ENCODE measurements at places on chromosomes 12 and 14. TPM values are rescaled to one million over a fixed set of nuclear protein-coding genes. Genes with fewer than 3 reads are reported as not detected.

The NOVA1 gene
- total RNA-seq, result 0.39 TPM

The TCL1A gene
- total RNA-seq, result 0.28 TPM

The KCNH3 gene
- total RNA-seq, result 5.4 TPM

The ZNF26 gene
- 25.5 TPM for total RNA-seq

The CPNE6 gene
- not detected for total RNA-seq

- H3K27ac ChIP-seq, result no peak overlapping the region
- no peaks in the 10 kb centered on the region for H3K4me1 ChIP-seq
- no peak for DNase-seq
- H3K36me3 ChIP-seq, result no peaks in the 10 kb centered on the region
Observed at GRCh38 chr14:86057018-86057667, 527.2 kb downstream of the FLRT2 start.

DNA sequence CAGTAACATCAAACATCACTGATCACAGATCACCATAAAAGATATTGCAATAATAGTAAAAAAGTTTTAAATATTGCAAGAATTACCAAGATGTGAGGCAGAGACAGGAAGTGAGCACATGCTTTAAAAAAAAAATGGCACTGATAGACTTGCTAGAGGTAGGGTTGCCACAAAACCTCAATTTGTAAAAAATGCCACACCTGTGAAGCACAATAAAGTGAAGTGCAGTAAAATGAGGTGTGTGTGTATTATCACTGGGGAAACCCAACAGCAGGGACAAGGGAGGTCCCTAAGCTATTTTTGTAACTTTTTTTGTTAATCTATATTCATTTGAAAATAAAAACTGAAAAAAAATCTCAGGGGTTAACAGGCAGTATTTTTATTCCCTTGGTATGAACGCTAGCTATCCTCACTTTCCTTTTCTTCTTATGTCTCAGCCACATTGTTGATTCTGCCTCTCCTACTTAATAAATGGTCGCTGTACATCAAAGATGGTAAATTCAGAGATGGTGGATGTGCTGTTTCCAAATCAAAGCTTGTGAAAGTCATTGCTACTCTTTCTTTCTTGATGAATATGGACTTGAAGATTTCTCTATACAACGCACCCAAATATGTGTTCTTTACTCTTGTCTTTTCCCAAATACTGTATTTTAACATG lies 14.0 kb upstream of the KLRD1 start:
- H3K36me3 ChIP-seq, result peaks cover 15% of the 10 kb centered on the region
- DNase-seq, result no peak
- H3K4me1 ChIP-seq, result peaks cover 36% of the 10 kb centered on the region
- H3K4me3 ChIP-seq, result peak overlapping the region; percentile 70
- peak overlapping the region; percentile 86 for H3K27ac ChIP-seq

DNA sequence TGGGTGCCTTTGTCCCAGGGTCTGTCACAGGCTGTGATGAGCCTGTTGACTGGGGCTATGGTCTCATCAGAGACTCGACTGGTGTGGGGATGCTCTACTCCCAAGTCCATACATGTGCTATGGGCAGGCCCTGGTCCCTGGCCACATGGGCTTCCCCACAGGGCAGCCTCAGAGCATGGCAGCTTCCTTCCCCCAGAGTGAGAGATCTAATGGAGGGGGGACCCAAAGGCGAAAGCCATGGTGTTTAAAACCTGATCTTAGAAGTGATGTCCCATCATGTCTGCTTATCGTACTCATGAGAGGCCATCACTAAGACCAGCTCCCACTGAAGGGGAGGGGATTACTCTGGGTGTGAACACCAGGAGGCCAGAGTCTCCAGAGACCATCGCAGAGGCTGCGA lies 279.0 kb upstream of the RTL1 start:
- H3K36me3 ChIP-seq, result no peaks in the 10 kb centered on the region
- peaks cover 3% of the 10 kb centered on the region for H3K27me3 ChIP-seq
- no peak for DNase-seq
- H3K27ac ChIP-seq, result no peak overlapping the region

DNA sequence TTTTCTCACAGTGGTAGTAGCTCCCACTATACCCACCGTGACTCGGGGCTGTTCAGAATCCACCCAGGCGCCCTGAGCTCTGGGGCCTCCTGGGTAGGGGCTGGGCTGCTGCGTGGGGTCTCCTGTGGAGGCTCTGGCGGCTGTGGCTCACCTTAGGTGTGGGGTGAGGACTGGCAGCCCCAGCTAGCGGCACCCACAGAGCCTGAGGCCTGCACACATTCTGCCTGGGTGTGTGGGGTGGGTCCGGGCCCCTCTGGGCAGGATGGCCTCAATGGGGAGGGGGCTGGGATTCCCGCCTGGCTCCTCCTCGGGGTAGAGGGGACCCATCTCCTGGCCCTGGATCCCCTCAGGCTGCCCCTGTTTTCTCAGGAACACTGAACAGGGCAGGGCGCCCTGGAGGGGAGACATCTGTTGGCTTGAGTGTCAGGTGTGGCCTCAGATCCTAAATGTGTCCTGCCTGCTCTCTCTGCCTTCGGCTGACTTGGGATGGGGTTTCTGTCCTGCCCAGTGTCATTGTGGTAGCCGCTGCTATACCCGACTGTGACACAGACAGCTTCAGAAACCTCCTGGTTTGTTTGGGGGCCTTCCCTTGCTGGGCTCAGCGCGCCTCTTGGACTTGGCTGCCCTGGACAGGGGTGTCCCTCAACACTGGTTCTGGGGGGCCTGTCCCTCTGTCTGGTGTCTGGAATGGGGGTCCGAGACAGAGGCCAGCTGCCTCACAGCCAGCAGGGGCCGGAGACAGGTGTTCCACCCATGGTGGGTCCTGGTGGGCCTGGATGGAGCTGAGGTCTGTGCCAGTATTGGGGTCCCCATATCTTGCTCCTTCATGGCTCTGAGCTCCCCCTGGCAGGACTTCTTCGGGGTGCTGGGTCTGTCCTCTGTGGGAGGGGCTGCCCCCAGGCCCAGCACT lies 354.9 kb downstream of the TMEM121 start:
- DNase-seq, result peak; percentile 29
- H3K4me3 ChIP-seq, result no peak overlapping the region
- H3K4me1 ChIP-seq, result peaks cover 4% of the 10 kb centered on the region
- H3K27me3 ChIP-seq, result peaks cover 7% of the 10 kb centered on the region
- no peaks in the 10 kb centered on the region for H3K36me3 ChIP-seq

DNA sequence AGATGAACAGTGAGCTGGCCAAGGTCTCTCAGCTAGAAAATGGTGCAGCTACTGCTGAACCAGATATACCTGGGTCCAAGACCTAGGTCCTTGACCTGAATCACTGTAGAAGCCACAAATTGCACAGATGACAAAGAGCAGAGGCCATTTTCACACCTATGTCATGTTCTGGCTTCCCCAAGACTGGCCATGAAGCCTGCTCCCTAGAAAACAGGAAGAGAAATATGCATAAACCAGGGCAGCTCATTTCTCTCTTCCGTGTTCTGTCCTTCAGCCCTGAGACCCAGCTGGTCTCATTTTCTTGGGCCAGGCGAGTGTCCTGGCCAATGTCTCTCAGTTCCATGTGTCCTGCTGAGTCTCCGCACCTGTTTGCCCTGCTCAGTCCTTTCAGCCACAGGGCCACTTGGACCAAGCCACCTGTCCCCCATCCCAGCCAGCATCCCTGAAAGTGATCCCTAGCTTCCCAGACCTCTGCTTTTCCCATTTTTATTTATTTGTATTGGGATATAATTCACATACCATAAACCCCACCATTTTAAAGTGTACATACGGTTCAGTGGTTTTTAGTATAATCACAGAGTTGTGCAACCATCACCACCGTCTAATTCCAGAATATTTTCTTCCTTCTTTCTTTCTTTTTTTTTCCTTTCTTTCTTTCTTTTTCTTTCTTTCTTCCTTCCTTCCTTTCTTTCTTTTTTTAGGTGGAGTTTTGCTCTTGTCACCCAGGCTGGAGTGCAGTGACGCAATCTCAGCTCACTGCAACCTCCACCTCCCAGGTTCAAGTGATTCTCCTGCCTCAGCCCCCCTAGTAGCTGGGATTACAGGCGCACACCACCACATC lies 27.0 kb downstream of the P2RX7 start:
- H3K27ac ChIP-seq, result no peak overlapping the region
- DNase-seq, result no peak
- no peaks in the 10 kb centered on the region for H3K27me3 ChIP-seq
- peaks cover 32% of the 10 kb centered on the region for H3K36me3 ChIP-seq

DNA sequence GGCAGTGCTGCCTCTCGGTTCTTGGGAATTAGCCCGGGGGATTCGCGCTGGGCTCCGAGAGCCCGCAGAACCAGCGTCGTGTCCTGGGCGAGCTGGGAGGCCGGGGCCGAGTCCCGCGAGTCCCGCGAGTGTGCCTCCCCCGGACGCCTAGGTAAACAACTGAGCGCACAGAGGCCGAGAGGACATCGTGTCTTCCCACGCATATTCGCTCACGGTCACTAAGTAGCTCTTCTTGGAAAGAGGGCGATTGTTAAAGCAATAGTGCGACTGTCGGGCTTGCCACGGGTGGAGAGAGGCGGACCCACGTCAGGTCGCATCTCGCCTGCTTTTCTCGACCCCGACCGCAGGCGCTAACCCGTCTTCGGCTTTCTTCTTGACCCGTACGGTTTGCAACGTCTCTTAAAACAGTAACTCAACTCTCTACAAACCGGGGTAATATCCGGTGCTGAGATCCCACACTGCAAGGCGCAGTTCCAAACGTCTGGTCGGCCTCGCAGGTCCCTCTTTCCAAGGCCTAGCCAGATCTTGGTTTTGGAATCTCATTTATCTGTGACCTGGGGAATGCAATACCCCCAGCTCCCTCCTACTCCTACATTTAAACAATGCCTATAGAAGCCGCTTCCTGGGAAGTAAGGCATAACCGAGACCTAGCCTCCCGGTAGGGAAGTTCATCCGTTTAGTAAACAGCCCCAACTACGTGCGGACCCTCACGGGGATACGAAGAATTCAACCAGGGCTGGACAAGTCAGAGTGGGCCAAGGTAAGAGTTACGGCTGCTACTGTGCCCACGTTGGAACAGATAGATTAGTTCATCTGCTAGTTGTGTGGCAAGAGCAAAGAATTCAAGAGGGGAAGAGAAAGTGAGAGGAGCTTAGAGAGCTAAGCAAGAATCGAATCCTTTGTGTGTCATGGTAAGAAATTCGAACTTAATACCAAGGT lies 736 bp upstream of the PHLDA1 start:
- H3K4me1 ChIP-seq, result peaks cover 31% of the 10 kb centered on the region
- H3K27me3 ChIP-seq, result peaks cover 9% of the 10 kb centered on the region
- peaks cover 7% of the 10 kb centered on the region for H3K36me3 ChIP-seq
- H3K27ac ChIP-seq, result peak overlapping the region; percentile 93
- H3K4me3 ChIP-seq, result peak overlapping the region; percentile 92
